ENCODE measurements at places on chromosomes 5 and 9. TPM values are rescaled to one million over a fixed set of nuclear protein-coding genes. Genes with fewer than 3 reads are reported as not detected.

GRCh38 chr9:38125889-38126288, 56.9 kb upstream of the SHB start:
- H3K4me3 ChIP-seq: no peak overlapping the region
- H3K27me3 ChIP-seq: peaks cover 2% of the 10 kb centered on the region
- no peak overlapping the region for H3K27ac ChIP-seq
- DNase-seq: no peak
- no peaks in the 10 kb centered on the region for H3K4me1 ChIP-seq

GRCh38 chr5:24621792-24622191, 23.0 kb downstream of the CDH10 start:
- DNase-seq: no peak
- no peak overlapping the region for H3K4me3 ChIP-seq
- peaks cover 10% of the 10 kb centered on the region for H3K4me1 ChIP-seq

Gene C9orf78
- total RNA-seq: 46.1 TPM

GRCh38 chr5:145960166-145960565, 23.8 kb downstream of the SH3RF2 start:
- no peaks in the 10 kb centered on the region for H3K4me1 ChIP-seq
- no peak for DNase-seq
- no peak overlapping the region for H3K27ac ChIP-seq
- no peaks in the 10 kb centered on the region for H3K36me3 ChIP-seq
- no peaks in the 10 kb centered on the region for H3K27me3 ChIP-seq
- no peak overlapping the region for H3K4me3 ChIP-seq

GRCh38 chr5:157594675-157595459, 19.3 kb upstream of the ADAM19 start:
- DNase-seq: no peak
- H3K27ac ChIP-seq: no peak overlapping the region
- no peak overlapping the region for H3K4me3 ChIP-seq

Gene KIF4B
- total RNA-seq: not detected

- no peak overlapping the region for H3K27ac ChIP-seq
- no peak overlapping the region for H3K4me3 ChIP-seq
- no peaks in the 10 kb centered on the region for H3K36me3 ChIP-seq
- DNase-seq: no peak
- peaks cover 1% of the 10 kb centered on the region for H3K27me3 ChIP-seq
- no peaks in the 10 kb centered on the region for H3K4me1 ChIP-seq
These were observed 639.4 kb downstream of the SEMA5A start for GRCh38 chr5:8906303-8906967.

- H3K4me1 ChIP-seq: no peaks in the 10 kb centered on the region
- no peak overlapping the region for H3K4me3 ChIP-seq
- H3K27ac ChIP-seq: no peak overlapping the region
These were observed 478.5 kb upstream of the SMARCA2 start for GRCh38 chr9:1536522-1537170.

DNA sequence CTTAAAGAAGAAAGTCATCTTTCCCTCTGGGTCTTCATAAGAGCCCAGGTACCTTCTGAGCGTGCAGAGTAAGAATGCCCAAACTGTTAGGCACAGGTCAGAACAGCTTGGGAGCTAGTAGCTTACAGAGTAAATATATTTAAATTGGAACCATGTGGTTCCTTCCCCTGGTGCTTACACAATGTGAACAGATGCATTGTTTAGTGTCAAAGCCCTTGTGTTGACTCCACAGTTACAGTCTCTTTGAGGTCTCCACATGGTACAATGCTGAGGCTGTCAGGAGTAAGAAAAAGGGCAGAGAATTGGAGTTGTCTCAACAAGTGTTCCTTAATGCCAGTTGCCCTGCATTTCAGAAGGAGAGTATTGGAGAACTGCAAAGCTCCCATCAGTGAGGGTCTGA, 188.5 kb downstream of the PAPPA start:
- peaks cover 4% of the 10 kb centered on the region for H3K36me3 ChIP-seq
- H3K4me1 ChIP-seq: peaks cover 15% of the 10 kb centered on the region
- no peak for DNase-seq
- no peak overlapping the region for H3K4me3 ChIP-seq
- H3K27me3 ChIP-seq: peaks cover 5% of the 10 kb centered on the region
- no peak overlapping the region for H3K27ac ChIP-seq

DNA sequence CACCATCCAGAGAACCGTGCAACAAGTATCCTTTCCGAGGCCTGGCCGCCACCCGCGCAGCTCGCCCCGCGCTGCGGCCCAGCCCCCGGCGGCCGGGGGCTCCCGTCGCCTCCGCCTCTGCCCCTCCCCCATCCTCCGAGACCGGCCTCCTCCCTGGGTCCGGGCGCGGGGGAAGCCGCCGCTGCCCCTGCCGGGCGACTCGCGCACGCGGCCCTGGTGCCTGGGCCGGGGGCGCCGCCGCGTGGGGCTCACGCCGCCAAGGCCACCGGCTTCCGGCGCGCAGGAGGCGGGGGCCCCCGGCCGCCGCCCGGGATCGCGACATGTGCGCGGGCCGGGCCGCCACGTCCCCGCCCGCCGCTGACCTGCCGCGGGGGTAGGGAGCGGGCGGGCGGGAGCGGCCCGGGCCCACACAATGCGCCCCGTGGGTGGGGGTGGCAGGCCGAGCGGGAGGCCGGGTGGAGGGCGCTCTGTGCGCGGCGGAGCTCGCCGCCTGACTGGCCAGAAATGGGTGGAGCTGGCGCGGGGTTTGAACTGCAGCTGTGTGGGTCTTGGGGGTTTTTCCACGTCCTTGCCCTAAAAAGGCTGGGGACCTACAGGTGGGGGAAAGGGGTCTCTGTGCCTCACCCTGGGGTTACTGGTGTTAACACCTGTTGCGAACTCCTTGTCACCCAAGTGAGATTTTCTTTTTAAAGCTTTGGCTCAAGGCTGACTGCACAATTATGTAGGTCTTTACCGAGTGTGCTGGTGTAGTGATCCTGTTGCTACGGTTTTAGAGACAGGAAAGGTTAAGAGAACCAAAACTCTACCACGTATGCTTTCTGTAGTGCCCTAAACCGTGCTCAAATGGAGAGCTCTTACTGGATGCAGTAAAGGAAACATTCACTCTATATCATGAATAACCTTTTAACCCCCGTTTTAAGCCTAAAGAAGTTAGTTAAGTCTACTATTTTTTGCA, 32.3 kb downstream of the TNPO1 start:
- DNase-seq: peak; percentile 68
- peaks cover 6% of the 10 kb centered on the region for H3K27me3 ChIP-seq
- H3K4me3 ChIP-seq: peak overlapping the region; percentile 91

Gene ZDHHC11
- total RNA-seq: 73.0 TPM

DNA sequence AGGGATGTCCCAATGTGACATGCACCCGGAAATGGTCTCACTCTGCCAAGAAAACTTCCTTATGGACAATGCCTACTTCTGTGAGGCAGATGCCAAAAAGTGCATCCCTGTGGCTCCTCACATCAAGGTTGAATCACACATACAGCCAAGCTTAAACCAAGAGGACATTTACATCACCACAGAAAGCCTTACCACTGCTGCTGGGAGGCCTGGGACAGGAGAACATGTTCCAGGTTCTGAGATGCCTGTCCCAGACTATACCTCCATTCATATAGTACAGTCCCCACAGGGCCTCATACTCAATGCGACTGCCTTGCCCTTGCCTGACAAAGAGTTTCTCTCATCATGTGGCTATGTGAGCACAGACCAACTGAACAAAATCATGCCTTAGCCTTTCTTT, 37.6 kb upstream of the CCDC152 start:
- no peaks in the 10 kb centered on the region for H3K27me3 ChIP-seq
- no peak overlapping the region for H3K27ac ChIP-seq
- H3K4me3 ChIP-seq: no peak overlapping the region
- H3K4me1 ChIP-seq: peaks cover 6% of the 10 kb centered on the region
- DNase-seq: no peak
- H3K36me3 ChIP-seq: no peaks in the 10 kb centered on the region

GRCh38 chr5:113434889-113435288, at the start of gene TSSK1B:
Gene TSSK1B (minus strand): TSS chr5:113434989. CDS start chr5:113434839, 150 bp downstream.
- H3K4me3 ChIP-seq: no peak within 1 kb of the TSS
- H3K27ac ChIP-seq: no peak within 1 kb of the TSS
- DNase-seq: no peak
- H3K4me1 ChIP-seq: peaks cover 19% of the 10 kb centered on the region
- H3K27me3 ChIP-seq: no peaks in the 10 kb centered on the region

Gene LCN10
- not detected for total RNA-seq

Gene CYLC2
- not detected for total RNA-seq

GRCh38 chr9:4235871-4236804, 63.7 kb downstream of the GLIS3 start:
- H3K36me3 ChIP-seq: peaks cover 8% of the 10 kb centered on the region
- no peak overlapping the region for H3K27ac ChIP-seq
- no peaks in the 10 kb centered on the region for H3K4me1 ChIP-seq
- no peak for DNase-seq

DNA sequence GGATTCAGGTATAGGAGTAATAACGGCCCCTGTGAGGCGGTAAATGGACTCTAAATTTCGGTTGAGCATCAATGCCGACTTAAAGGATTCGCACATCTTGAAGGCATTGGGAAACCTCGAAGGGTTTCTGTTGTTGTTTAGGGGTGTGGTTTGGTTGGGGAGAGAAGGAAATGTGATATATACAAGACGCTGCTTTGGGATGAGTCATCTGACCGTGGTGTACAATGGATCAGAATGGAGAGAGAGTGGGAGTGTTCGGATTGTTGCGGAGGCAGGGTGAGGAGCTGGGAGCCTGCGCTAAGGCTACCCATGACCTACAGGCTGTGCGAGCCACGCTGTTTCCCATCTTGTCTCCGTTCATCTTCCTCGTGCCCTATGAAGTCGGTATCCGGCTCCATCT, 60.4 kb upstream of the ERCC6L2 start:
- H3K36me3 ChIP-seq: peaks cover 3% of the 10 kb centered on the region
- peaks cover 1% of the 10 kb centered on the region for H3K27me3 ChIP-seq
- no peak overlapping the region for H3K27ac ChIP-seq
- H3K4me1 ChIP-seq: peaks cover 4% of the 10 kb centered on the region

Gene KCNT1
- total RNA-seq: 0.76 TPM

GRCh38 chr9:36762958-36763357, 190.3 kb downstream of the MELK start:
- peak; percentile 40 for DNase-seq
- H3K36me3 ChIP-seq: no peaks in the 10 kb centered on the region
- no peaks in the 10 kb centered on the region for H3K4me1 ChIP-seq
- H3K27me3 ChIP-seq: peaks cover 9% of the 10 kb centered on the region
- no peak overlapping the region for H3K27ac ChIP-seq

DNA sequence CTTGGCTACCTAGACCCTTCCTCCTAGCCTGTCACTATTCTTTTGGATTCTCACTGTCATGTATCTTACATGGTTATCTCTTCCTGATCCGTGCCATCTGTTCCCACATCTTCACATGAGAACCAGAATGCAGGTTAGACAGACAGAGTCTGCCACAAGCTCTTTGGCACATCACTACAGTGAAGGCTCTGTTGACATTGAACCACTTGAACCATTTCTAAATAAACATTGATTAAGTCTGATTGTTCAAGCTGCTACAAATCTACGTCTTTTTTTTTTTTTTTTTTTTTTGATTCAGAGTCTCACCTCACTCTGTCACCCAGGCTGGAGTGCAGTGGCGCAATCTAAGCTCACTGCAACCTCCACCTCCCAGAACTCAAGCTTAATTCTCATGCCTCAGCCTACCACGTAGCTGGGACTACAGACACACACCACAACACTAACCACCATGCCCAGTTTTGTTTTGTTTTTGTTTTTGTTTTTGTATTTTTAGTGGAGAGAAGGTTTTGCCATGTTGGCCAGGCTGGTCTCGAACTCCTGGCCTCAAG, 85.1 kb upstream of the LRRTM2 start:
- H3K4me1 ChIP-seq: peaks cover 53% of the 10 kb centered on the region
- DNase-seq: no peak
- H3K27me3 ChIP-seq: peaks cover 3% of the 10 kb centered on the region
- H3K27ac ChIP-seq: no peak overlapping the region
- H3K4me3 ChIP-seq: no peak overlapping the region
- H3K36me3 ChIP-seq: no peaks in the 10 kb centered on the region

DNA sequence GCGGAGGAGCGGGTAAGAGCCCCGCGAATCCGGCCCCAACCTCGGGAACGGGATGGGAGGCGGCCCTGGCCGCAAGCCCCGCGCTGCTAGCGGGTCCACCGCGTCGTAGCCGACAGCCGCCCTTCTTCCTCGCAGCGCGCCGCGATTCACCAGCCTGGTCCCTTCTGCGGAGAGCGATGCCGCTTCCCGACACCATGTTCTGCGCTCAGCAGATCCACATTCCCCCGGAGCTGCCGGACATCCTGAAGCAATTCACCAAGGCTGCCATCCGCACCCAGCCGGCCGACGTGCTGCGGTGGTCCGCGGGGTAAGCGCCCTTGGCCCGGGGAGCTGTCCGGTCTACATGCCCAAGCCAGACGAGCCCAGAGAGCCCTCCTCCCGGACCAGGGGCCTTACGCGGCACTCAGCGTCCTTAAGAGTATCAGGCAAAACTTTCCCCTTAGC, 335 bp downstream of the ROPN1L start:
- H3K27ac ChIP-seq: no peak overlapping the region
- peak overlapping the region; percentile 83 for H3K4me3 ChIP-seq
- DNase-seq: no peak
- H3K36me3 ChIP-seq: no peaks in the 10 kb centered on the region
- H3K4me1 ChIP-seq: peaks cover 5% of the 10 kb centered on the region

GRCh38 chr5:60929024-60929423, 15.8 kb downstream of the ERCC8 start:
- no peaks in the 10 kb centered on the region for H3K27me3 ChIP-seq
- H3K4me1 ChIP-seq: no peaks in the 10 kb centered on the region
- no peak overlapping the region for H3K4me3 ChIP-seq
- H3K27ac ChIP-seq: no peak overlapping the region

Gene PRRC2B
- total RNA-seq: 489 TPM

Gene RLN1
- total RNA-seq: not detected

- H3K27me3 ChIP-seq: no peaks in the 10 kb centered on the region
- H3K4me1 ChIP-seq: no peaks in the 10 kb centered on the region
- H3K4me3 ChIP-seq: no peak overlapping the region
- no peak overlapping the region for H3K27ac ChIP-seq
These were observed 164.7 kb downstream of the CHSY3 start for GRCh38 chr5:130068988-130069387.

Gene AHRR
- 2.0 TPM for total RNA-seq

GRCh38 chr5:67693956-67694809, 497.6 kb upstream of the CD180 start:
- H3K27ac ChIP-seq: no peak overlapping the region
- no peak for DNase-seq
- no peaks in the 10 kb centered on the region for H3K36me3 ChIP-seq

Gene FBXL7
- 25.3 TPM for total RNA-seq

DNA sequence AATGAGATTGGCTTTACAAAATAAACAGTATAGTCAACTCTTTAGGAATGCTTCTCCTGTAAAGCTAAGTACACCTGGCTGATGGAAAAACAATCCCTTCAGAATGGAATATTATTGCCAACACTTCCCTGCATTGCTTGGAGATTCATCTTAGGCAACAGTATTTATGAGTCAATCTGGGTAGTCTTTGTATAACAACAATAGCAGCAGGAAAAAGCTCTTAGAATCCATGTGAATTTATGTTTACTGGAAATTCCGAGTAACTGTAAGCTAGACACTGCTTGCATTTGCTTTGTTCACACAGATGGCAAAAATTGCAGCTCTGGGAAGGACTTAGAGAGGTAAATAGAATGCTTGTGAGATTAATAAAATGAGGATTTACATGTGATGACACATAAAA, 101.7 kb upstream of the NTRK2 start:
- H3K4me1 ChIP-seq: no peaks in the 10 kb centered on the region
- no peaks in the 10 kb centered on the region for H3K36me3 ChIP-seq
- no peak for DNase-seq
- H3K27ac ChIP-seq: no peak overlapping the region
- no peaks in the 10 kb centered on the region for H3K27me3 ChIP-seq
- no peak overlapping the region for H3K4me3 ChIP-seq

- H3K4me1 ChIP-seq: no peaks in the 10 kb centered on the region
- no peak overlapping the region for H3K27ac ChIP-seq
- H3K36me3 ChIP-seq: no peaks in the 10 kb centered on the region
These were observed 24.6 kb downstream of the RFK start for GRCh38 chr9:76369583-76369982.

Data from glutamatergic neuron (in vitro differentiated cells).